ENCODE measurements at places on chromosomes 2 and 18. TPM values are rescaled to one million over a fixed set of nuclear protein-coding genes. Genes with fewer than 3 reads are reported as not detected.

ITPRID2 gene
- total RNA-seq = 136 TPM

CDH2 gene
- 12.0 TPM for total RNA-seq

MDH1B gene
- 0.57 TPM for total RNA-seq

FEV gene
- total RNA-seq = not detected

MAP4K3 gene
- 47.4 TPM for total RNA-seq

PPP1R1C gene
- 0.93 TPM for total RNA-seq

All from posterior vena cava (tissue), 2 donors.